ENCODE measurements at places on chromosomes 7 and 10. TPM values are rescaled to one million over a fixed set of nuclear protein-coding genes. Genes with fewer than 3 reads are reported as not detected.

The MINDY4 gene
- total RNA-seq: 12.4 TPM

The HIP1 gene
- 8.3 TPM for total RNA-seq

The OR2A7 gene
- 16.3 TPM for total RNA-seq

The VWC2 gene
- total RNA-seq: not detected

The PRSS1 gene
- 12.4 TPM for total RNA-seq

The RBP4 gene
- 1.5 TPM for total RNA-seq

The PON1 gene
- total RNA-seq: not detected

GRCh38 chr7:142323706-142324105 is 65.8 kb upstream of the PRSS58 start:
- no peaks in the 10 kb centered on the region for H3K36me3 ChIP-seq
- no peak overlapping the region for H3K4me3 ChIP-seq

DNA sequence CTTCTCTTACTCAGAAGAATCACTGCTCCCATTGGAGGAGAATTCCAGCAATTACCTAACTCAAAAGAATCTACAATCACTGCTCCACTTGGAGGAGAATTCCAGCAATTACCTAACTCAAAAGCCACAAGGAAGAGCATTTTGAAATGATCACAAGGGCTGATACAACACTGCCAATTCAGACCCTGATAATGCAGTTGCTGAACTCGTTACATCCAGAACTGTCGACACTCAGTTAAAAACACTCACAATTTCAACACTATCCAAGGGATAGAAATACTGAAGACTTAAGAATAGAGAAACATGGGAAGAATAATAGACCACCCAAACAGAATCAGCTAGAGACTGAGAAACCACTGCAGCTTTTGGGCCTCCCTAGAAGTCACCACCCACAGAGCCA is 27.8 kb downstream of the AFAP1L2 start:
- H3K27me3 ChIP-seq: peaks cover 16% of the 10 kb centered on the region
- DNase-seq: no peak
- no peak overlapping the region for H3K27ac ChIP-seq
- peaks cover 8% of the 10 kb centered on the region for H3K4me1 ChIP-seq
- H3K4me3 ChIP-seq: no peak overlapping the region

GRCh38 chr10:119320981-119321380 is 113.6 kb downstream of the GRK5 start:
- H3K27me3 ChIP-seq: peaks cover 16% of the 10 kb centered on the region
- no peak overlapping the region for H3K27ac ChIP-seq
- DNase-seq: no peak
- peaks cover 3% of the 10 kb centered on the region for H3K36me3 ChIP-seq
- H3K4me3 ChIP-seq: no peak overlapping the region

DNA sequence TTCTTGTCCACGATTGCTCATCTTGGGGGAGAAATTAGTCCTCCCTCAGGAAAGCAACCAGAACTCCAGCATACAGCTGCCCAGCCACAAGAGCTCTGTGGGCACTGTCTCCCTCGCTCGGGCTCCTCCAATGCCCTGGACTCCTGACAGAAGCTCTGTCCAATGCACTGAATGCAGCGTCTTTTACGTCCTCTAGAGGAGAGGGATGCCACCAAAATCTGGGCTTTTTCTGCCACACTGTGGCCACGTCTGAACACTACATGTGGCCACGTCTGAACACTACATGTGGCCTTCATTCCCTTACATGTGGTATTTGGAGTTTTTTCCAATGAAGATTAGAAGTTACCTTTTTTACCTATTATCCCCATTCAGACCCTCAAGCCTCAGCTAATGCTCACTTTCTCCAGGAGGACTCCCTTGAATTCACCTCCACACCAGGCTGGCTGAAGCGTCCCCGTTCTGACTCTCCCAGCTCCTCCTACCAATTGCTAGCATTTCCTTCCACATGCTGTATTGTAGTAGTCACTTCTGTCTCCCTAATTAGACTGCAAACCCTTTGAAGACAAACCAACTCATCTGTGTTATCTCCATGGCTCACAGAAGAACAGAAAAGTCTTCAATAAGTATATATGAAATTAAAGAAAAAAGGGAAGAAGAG is 134.3 kb upstream of the PDE1C start:
- H3K4me3 ChIP-seq: peak overlapping the region; percentile 43
- H3K27ac ChIP-seq: no peak overlapping the region
- peaks cover 27% of the 10 kb centered on the region for H3K4me1 ChIP-seq
- H3K27me3 ChIP-seq: peaks cover 30% of the 10 kb centered on the region

GRCh38 chr10:94251098-94251497 is 111.6 kb downstream of the NOC3L start:
- H3K27me3 ChIP-seq: no peaks in the 10 kb centered on the region
- DNase-seq: no peak
- H3K27ac ChIP-seq: no peak overlapping the region
- no peaks in the 10 kb centered on the region for H3K4me1 ChIP-seq
- H3K36me3 ChIP-seq: no peaks in the 10 kb centered on the region

- no peak overlapping the region for H3K4me3 ChIP-seq
- DNase-seq: no peak
- H3K36me3 ChIP-seq: no peaks in the 10 kb centered on the region
- H3K27ac ChIP-seq: no peak overlapping the region
- no peaks in the 10 kb centered on the region for H3K27me3 ChIP-seq
- no peaks in the 10 kb centered on the region for H3K4me1 ChIP-seq
These were observed 190.4 kb downstream of the GPR37 start for GRCh38 chr7:124575176-124575575.

- no peaks in the 10 kb centered on the region for H3K36me3 ChIP-seq
- H3K4me3 ChIP-seq: no peak overlapping the region
- DNase-seq: no peak
- no peaks in the 10 kb centered on the region for H3K4me1 ChIP-seq
- H3K27ac ChIP-seq: no peak overlapping the region
- H3K27me3 ChIP-seq: no peaks in the 10 kb centered on the region
These were observed 1085.5 kb downstream of the SORCS1 start for GRCh38 chr10:106078895-106079576.

- H3K4me1 ChIP-seq: no peaks in the 10 kb centered on the region
- H3K27ac ChIP-seq: no peak overlapping the region
- no peak for DNase-seq
- peaks cover 51% of the 10 kb centered on the region for H3K27me3 ChIP-seq
- H3K36me3 ChIP-seq: no peaks in the 10 kb centered on the region
These were observed 316.1 kb downstream of the CCDC3 start for GRCh38 chr10:12685261-12686058.

DNA sequence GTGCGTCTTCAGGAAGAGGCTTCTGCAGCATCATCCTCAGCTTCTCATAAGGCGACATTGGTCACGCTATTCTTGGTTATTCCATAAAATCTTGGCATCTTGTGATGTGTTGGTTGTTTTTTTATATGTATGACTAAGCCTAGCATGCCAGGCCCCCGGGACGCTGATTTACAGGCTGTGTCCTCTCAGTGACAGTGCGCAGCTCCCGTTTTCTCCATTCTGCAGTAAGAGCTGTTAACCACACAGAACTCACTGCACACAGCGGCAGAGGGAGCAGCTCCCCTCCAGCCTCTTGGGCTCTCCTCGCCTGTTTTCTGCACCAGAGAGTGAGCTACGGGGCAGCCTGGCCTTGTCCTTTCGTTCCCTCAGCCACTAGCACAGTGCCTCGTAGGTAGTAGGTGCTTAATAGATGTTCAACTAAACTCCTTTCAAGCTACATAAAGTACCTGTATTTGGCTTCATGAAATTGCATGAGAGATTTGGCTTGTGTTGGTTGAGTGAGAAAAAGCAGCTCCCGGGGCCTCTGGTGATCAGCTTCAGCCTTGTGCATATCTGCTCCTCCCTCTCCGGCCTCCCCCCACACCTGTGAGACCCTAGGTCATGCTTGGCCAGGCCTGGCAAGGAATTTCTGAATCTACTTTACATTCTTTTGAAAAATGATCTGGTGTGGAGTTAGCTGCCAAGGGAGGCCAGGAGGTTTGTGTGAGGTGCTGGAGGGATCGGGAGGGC is 116.2 kb downstream of the WDR37 start:
- H3K4me3 ChIP-seq: no peak overlapping the region
- H3K36me3 ChIP-seq: no peaks in the 10 kb centered on the region
- H3K4me1 ChIP-seq: no peaks in the 10 kb centered on the region

DNA sequence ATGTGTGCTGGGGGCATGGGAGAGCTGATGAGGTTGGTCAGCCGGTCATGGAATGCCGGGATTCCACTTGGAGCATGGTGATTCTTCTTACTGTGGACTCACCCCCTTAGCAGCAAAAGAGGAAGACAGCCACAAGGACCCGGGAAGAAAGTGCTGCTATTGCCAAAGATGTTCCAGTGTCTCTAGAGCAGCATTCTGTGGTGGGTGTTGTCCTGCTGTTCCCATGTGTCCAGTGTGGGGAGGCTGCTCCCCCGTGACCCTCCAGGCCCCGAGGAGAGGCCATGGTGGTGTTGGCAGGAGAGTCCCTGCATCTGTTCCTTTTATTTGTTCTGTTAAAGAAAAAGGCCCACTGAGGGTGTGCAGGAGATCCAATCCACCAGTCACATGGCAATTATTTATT is 499.4 kb downstream of the RPS24 start:
- no peak overlapping the region for H3K4me3 ChIP-seq
- no peaks in the 10 kb centered on the region for H3K36me3 ChIP-seq
- DNase-seq: no peak
- H3K27me3 ChIP-seq: peaks cover 56% of the 10 kb centered on the region

DNA sequence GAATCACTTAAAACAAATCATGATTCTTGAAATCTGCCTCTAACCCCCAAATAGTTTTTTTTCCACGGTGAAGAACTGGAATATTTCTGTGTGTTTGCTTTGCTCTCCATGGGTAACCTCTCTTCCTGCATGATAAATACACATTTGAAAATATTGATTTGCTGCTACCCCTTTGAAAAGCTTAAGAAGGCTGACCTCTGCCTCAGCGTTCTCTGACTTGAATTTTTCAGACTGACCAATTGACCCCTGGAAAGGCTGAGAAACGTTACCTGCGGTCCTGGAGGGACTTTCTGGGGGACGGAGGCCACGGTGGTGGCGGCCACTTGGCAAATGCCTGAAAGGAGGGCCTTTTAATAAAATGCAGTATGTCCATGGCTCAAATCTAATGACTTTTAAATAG is 520.2 kb downstream of the LRMDA start:
- no peaks in the 10 kb centered on the region for H3K4me1 ChIP-seq
- no peaks in the 10 kb centered on the region for H3K36me3 ChIP-seq
- DNase-seq: no peak

DNA sequence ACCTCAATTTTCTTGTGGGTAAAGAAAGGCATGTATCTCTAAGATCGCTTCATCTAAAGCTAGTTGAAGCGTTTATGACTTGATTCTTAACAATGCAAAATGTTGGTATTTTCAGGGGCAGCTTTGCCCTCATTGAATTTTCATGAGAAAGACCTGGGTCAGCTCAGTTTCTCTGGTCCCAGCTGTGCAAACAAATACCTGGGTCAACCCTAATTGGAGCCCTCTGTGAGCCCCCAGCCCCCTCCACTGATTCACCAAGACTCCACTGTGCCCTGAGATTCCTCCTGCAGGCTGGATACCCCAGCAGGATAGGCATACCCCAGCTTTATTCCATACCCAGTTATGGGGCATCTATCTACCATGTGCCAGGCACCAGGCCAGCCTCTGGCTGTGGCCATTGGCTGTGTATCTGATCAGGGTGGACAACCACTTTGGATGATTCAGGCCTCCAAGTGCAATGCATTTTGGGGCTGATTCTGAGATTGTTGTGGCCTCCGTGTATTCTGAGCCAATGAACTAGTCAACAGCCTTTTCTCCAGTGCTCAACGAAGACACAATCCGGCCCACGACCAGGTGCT is 201.9 kb downstream of the MYOF start:
- no peaks in the 10 kb centered on the region for H3K4me1 ChIP-seq
- H3K4me3 ChIP-seq: no peak overlapping the region
- DNase-seq: no peak

DNA sequence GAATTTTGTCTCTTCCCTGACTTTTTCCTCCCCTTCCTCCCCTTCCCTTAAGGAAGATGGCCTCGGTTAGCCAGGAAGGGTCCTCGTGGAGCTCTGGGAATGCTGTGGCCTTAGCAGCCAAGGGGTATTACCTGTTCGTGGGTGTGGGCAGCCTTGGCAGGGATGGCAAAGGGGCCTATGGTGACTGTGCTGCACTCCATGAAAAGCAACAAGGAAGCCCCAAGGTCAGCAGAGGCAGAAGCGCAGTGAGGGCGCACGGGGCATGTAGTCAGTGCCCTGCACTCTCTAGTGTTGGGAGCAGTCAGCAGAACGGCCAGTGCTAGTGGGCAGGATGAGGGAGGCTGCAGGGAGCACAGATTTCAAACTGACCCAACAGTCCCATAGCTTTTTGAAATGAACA is 191.8 kb downstream of the ADARB2 start:
- peaks cover 27% of the 10 kb centered on the region for H3K27me3 ChIP-seq
- H3K36me3 ChIP-seq: no peaks in the 10 kb centered on the region
- DNase-seq: no peak
- no peaks in the 10 kb centered on the region for H3K4me1 ChIP-seq

DNA sequence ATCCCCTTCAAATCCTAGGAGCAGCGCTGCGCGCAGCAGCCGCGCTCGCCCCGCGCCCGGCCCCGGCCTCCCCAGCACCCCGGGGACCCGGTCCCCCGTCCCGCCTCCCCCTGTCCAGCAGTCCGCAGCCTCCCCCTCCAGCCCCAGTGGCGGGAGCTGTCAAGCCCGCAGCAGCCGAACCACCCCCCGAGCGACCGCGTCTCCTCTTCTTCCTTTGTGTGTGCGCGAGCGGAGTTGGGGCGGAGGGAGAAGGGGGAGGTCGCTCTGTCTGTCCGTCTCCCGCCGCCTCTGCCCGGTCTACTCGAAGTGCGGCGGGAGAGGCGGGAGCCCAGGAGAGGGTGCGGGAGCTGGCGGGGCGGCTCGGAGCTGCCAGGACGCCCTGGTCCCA is 375 bp upstream of the CHN2 start:
- DNase-seq: no peak
- peak overlapping the region; percentile 16 for H3K27ac ChIP-seq
- peaks cover 22% of the 10 kb centered on the region for H3K36me3 ChIP-seq
- H3K4me1 ChIP-seq: peaks cover 29% of the 10 kb centered on the region

DNA sequence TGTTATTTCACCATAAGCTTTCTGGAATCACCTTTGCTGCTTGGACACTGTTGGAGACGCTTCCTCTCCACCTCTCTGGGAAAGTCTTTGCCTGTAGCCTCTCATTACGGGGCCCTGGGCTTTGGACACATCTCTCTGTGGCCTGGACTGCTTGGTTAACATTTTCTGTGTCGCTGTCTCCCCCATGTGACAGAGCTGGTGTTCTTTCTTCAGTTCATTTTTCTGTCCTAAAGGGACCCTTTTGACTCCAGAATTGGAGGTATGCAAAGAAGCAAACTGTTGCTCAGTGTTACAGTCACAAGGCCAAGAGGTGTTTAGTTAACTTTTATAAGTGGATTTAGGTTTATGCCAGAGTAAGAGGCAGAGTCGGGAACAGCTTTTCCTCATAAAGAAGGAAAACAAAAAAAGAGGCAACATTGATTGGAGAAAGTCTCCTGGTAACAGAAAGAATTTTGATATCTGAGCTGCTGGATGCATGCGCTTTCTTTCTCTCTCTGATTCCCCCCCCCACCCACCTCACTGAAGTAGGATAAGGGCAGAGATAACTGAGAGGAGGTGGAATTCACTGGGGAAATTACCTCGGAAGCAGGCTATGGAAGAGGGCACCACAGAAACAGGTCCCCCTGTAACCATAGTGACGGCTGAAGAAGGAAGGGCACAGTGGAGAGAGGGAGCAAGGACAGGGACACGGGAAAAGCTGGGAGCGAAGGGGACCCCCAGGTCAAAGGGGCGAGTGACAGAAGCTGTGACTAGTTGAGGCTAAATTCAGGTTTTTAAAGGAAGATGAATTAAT is 57.8 kb downstream of the LGI1 start:
- peaks cover 71% of the 10 kb centered on the region for H3K27me3 ChIP-seq
- DNase-seq: no peak
- no peak overlapping the region for H3K4me3 ChIP-seq
- H3K27ac ChIP-seq: no peak overlapping the region
- H3K4me1 ChIP-seq: peaks cover 13% of the 10 kb centered on the region

Data from Calu3 (cell line).